ENCODE measurements at places on chromosomes 7 and 10.
A peak's percentile ranks its signal among the peaks of the same experiment; 100 is the strongest.

GRCh38 chr10:31554556-31554955 is 235.5 kb downstream of the ZEB1 start:
- DNase-seq, result peak; percentile 81

DNA sequence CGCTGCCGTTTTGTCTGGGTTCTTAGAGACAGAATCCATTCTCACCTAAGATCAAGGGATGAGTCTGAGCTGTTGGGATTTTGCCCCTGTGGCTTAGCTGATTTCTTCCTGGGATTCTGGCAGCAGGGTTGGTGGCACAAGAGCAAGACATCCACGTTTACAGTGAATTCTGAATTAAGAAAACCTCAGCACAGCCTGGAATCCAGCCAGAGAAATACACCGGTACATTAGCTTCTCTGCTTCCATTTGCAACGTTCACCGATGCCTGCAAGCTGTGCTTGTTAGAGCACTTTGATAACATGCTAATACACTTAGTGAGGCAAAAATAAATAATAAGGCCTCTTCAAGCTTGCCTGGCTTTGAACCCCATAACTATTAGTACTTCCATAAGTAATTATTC is 569.8 kb downstream of the CALN1 start:
- DNase-seq, result no peak

- DNase-seq, result no peak
Observed at GRCh38 chr10:96446966-96447596, 66.6 kb downstream of the TLL2 start.

DNA sequence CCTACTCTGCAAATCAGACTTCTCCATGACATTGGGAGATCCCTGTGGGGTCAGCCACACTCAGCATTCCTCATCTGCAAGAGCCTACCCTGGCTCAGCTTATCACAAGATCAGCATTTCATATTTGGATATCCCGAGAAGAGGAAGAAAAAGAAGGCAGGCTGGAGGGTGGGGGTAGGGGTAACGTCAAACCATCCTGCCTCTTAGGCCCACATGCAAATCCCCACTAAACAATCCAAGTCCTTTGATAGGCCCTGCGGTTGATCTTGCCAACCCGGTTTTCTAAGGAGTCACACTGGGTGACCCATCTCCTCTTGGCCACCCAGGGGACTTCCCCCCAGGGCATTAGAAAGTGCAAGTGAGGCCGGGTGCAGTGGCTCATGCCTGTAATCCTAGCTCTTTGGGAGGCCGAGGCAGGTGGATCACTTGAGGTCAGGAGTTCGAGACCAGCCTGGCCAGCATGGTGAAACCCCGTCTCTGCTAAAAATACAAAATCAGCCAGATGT is 128.0 kb upstream of the CALN1 start:
- DNase-seq, result no peak

- DNase-seq, result no peak
Observed at GRCh38 chr7:132793474-132793873, 217.2 kb upstream of the PLXNA4 start.

GRCh38 chr10:43623351-43623750 is 17.1 kb downstream of the ZNF485 start:
- peak; percentile 40 for DNase-seq

DNA sequence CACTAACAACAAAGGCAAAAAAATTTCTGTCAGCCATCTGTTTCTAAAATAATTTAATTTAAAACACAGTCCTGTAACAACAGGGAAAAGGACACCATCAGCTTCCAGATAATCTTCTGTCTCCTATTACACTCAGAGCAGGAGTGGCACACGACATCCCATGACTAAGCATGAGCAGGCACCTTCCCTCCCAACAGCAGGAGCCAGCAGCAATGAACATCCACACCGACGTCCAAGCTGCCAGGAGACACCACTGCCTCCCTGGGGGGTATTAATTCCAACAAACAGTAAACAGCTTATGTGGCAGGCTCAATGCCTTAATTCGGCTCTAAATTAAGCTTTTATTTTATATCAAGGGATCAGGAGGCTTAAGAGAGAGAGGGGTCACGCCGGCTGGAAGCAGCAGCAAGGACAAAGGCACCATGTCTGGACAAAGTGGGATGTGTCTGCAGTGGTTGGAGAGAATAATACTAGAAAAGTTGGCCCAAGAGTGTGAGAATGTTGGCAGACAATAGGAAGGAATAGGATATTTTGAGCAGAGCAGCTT is 45.7 kb downstream of the KIAA1549 start:
- DNase-seq, result peak; percentile 80

- DNase-seq, result peak; percentile 53
Observed at GRCh38 chr7:100675581-100676350, 2.2 kb downstream of the GNB2 start.

DNA sequence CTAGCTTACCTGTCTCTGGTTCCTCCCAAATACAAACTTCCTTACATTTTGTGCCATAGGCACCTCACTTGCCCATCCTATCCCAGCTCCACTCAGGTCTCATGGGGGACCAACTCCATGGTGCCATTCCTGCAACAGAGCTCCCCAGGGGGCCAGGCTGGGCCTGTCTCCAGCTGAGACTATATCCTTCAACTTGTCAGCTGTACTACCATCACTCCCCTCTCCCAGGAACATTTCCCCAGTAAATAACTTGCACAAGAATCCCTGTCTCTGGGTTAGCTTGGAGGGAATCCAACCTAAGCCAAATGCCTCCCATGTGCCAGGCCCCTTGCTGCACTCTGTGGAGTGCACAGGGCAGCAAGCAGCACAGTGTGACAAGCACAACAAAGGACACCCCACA is 33.2 kb downstream of the FRMPD2 start:
- DNase-seq, result no peak

GRCh38 chr7:71308096-71308495 is 176.2 kb downstream of the GALNT17 start:
- DNase-seq, result peak; percentile 57

DNA sequence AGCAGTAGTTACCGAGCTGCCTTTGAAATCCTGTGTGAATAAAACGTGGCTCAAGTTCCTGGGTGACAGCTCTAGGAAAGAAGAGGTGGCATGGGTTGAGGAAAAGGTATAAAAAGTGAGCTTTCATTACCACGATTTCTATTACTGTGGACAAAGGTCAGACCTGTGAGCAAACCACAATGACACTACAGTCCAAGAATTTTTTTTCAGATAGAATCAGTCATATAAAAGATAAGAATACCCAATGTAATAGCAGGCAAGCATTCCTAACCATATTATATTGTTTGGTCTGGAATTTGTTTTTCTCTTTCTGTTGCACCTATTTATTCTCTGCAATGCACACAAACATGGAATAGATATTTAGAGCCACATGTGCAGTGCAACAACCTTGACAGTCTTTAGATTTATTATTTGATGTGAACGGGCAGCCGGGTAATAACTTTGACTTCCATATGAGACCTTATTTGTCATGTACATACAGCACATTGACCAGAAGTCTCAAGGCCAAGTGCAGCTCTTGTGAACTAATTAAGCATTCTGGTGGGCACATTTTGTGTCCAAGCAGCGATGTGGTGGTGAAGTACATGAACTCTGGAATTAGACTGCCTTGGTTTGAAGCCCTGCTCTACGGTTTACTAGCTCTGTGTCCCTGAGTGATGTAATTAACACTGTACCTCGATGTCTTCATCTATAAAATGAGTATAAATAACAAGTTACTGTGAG is 156.8 kb downstream of the NRCAM start:
- peak; percentile 50 for DNase-seq

GRCh38 chr7:23956772-23957576 is 247.0 kb downstream of the STK31 start:
- DNase-seq, result peak; percentile 10

DNA sequence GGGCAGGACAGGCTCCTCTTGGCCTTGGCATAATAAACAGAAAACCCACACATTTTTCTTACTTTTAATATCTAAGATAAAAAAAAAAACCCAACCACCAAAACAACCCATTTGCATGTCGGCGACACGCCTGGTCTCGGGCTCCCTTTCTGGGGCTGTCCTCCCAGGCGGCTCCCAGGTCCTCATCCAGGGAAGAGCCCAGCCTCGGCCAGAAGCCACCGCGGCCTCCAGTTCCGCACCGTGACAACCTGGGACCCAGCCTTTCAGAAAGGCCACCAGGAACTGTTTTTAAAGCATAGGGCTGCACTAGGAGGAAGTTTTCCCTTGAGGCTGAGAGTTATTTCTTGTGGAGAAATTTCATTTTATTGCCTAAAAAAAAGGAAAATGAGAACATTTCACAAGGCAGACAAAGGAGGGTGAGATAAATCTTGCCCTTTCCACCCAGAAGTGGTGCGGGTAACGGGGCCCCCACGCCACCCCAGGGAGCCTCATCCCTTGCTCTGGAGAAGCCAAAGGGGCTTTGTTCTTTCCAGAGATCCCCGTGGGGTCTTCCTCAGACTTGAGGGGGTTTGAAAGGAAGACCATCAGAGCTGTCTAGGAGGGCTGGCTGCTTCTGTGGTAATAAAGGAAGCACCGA is 39.2 kb upstream of the MKRN1 start:
- no peak for DNase-seq

DNA sequence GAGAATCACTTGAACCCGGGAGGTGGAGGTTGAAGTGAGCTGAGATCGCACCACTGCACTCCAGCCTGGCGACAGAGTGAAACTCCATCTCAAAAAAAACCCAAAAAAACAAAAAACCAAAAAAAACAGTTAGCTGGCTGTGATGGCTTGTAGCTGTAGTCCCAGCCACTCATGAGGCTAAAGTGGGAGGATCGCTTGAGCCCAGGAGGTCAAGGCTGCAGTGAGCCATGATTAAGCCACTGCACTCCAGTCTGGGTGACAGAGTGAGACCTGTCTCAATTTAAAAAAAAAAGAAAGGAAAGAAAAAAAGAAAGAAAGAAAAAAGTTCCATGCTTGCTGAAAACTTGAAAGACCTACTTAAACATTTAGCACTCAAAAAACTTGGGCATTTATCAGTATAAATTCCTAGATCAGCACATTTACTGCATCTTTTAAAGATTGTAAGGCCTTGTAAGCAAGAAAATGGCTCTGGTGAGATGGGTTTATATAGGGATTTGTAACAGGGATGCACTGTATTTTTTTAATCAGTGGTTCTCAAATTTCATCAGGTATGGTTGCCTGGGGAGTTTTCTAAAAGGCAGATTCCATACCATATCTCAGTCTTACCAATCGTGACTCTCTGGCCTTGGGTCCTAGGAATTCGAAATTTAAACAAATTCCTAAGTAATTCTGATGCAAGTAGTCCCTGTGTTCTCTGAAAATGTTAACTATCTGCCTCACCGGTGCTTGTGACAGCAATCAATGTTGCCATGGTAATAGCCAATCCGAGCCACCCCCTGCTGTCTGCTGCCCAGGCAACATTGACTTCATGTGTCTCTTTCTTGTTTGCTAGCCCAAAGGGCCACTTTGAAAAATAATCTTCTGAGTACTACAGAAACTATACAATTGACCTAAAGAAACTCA is 11.5 kb upstream of the NT5C2 start:
- peak; percentile 31 for DNase-seq

DNA sequence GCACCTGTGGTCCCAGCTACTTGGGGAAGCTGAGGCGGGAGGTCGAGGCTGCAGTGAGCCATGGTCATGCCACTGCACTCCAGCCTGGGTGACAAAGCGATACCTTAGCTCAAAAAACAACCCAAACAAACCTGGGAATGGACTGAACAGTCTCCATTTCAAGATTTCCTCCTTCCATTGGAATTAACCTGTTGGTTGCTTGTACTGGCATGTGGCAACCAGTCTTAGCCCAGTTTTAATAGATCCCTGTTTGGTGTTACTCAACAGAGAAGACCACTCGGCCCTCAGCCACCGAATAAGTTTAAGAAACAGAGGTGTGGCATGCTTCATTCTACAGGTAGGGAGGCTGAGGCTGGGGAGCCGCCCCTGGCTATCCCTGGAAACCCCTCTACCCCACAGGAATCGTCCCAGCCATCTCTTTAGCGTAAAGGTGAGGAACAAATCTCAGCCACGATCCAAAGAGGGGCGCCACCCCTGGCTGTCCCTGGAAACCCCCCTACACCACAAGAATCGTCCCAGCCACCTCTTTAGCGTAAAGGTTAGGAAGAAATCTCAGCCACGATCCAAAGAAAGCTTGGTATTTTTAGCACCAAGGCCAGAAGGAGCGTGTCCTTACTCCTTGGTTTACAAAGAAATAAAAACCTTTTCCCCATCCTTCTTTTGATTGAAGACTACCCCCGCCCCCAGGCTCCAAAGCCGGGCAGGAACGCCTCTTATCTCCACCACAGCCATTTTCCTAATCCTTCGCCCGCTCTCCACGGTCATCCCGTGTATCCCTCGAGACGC is 861 bp upstream of the TSPAN14 start:
- DNase-seq, result no peak

DNA sequence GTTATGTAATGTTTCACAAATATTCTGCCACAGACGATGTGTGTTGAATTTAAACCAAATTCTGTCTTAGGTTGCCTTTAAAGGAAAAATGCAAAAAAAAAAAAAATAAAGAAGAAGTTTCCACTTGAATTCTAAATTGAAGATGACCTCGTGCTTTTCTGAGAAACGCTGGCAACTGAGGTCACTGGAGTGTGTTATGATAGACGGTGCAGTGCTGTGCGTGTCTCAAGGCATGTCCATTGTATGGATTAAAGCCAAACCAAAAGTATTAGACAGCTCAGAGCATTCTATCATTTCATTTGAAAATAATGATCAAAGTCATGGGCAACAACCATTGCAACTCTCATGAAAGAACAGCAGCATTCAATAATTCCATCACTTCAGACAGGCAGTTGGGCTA is 483.9 kb downstream of the GRM8 start:
- no peak for DNase-seq

GRCh38 chr7:67393903-67394302 is 397.3 kb downstream of the TYW1 start:
- no peak for DNase-seq

DNA sequence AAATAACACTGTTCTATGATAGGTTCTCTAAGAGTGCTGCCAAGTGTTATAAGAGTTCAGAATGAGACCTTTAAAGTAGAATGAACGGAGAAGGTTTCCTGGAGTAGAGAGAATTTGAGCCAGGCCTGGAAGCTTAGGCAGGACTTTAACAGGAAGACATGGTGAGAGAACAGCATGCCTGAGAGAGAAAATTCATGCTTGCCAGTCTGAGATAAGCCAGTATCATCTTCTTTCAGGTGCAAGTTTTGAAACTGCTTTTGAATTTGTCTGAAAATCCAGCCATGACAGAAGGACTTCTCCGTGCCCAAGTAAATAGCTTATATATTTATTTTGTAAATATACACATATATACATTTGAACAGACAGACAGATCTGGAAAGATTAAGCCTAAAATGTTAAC is 22.1 kb downstream of the ARMC10 start:
- no peak for DNase-seq

DNA sequence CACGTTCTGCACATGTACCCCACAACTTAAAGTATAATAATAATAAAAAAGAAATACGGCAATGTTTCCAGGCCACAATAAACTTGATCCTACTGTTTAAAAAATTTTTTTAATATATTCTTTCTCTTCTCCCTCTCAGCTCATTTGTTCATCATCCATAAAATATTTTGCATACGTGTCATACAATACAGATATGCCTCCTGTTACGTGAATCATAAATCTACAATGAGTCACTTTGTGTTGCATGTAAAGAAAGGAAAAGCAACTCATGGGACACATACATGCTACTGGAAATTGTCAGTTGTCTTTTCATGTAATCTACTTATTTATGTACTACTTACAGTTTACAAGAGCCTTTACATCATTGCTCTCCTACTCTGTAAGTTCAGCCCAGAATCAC is 1.1 kb upstream of the TECTB start:
- DNase-seq, result no peak

GRCh38 chr7:123864012-123864411 is 19.0 kb downstream of the HYAL4 start:
- no peak for DNase-seq
